Large intestine (tissue), 12 donors: ENCODE measurements at places on chromosomes 16 and 17. TPM values are rescaled to one million over a fixed set of nuclear protein-coding genes. Genes with fewer than 3 reads are reported as not detected.

DNA sequence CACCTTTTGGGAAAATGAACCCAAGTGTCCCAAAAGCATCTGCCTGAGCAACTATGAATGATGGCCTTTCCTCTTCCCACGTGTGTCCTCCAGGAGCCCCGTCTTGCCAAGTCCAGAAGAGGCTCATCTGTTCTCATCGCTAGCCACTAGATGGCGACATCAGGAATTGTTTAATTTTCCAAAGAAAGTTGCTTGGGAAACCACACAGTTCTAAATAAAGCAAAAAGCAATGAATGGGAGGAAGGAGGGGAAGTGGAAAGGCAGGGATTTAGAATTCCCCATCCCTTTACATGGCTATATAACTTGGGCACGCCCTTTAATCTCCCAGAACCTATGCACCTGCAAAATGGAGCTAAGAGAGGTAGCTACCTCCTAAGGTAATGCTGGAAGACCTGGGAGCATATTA, 9.0 kb upstream of the CDH5 start:
- no peak overlapping the region for H3K4me3 ChIP-seq
- no peaks in the 10 kb centered on the region for H3K36me3 ChIP-seq
- peaks cover 15% of the 10 kb centered on the region for H3K27me3 ChIP-seq
- peak; percentile 60 for DNase-seq
- H3K4me1 ChIP-seq = no peaks in the 10 kb centered on the region

CLEC10A gene
- polyA plus RNA-seq = 9.7 TPM

GRCh38 chr16:86261379-86261778, 248.9 kb upstream of the FOXF1 start:
- H3K36me3 ChIP-seq = no peaks in the 10 kb centered on the region
- H3K27ac ChIP-seq = no peak overlapping the region
- no peak overlapping the region for H3K4me3 ChIP-seq
- no peak for DNase-seq
- no peaks in the 10 kb centered on the region for H3K27me3 ChIP-seq

DNA sequence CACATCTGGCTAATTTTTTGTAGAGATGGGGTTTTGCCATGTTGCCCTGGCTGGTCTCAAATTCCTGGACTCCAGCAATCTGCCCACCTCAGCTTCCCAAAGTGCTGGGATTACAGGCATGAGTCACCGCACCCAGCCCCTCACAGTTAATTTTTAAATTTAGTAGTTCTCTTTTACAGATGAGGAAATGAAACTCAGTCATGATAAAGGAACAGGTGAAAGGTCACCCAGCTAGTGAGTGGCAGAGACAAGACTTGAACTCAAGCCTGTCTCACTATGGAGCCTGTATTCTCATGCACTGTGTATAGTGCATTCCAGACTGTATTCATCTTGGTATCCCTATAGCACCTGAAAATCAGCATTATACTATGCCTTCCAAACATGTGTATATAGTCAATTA, 77.1 kb upstream of the WSB1 start:
- no peaks in the 10 kb centered on the region for H3K27me3 ChIP-seq
- H3K4me1 ChIP-seq = no peaks in the 10 kb centered on the region
- no peak for DNase-seq
- no peaks in the 10 kb centered on the region for H3K36me3 ChIP-seq
- no peak overlapping the region for H3K27ac ChIP-seq

ASPA gene
- 0.96 TPM for polyA plus RNA-seq

- no peaks in the 10 kb centered on the region for H3K4me1 ChIP-seq
- H3K4me3 ChIP-seq = no peak overlapping the region
- no peak overlapping the region for H3K27ac ChIP-seq
- DNase-seq = no peak
- no peaks in the 10 kb centered on the region for H3K36me3 ChIP-seq
- peaks cover 16% of the 10 kb centered on the region for H3K27me3 ChIP-seq
Observed at GRCh38 chr17:66945147-66945835, 19.2 kb upstream of the CACNG4 start.

GRCh38 chr17:80408872-80409271, 6.1 kb upstream of the ENDOV start:
- peak overlapping the region; percentile 16 for H3K4me3 ChIP-seq
- H3K27me3 ChIP-seq = no peaks in the 10 kb centered on the region
- H3K36me3 ChIP-seq = no peaks in the 10 kb centered on the region
- DNase-seq = peak; percentile 71

MYH13 gene
- polyA plus RNA-seq = 0.04 TPM

- no peak for DNase-seq
- H3K4me1 ChIP-seq = no peaks in the 10 kb centered on the region
- no peak overlapping the region for H3K27ac ChIP-seq
Observed at GRCh38 chr16:4487955-4488498, 11.8 kb downstream of the HMOX2 start.

GRCh38 chr17:1676401-1676800, 8.3 kb downstream of the PRPF8 start:
- H3K4me3 ChIP-seq = no peak overlapping the region
- H3K27ac ChIP-seq = no peak overlapping the region
- DNase-seq = no peak
- no peaks in the 10 kb centered on the region for H3K4me1 ChIP-seq

DNA sequence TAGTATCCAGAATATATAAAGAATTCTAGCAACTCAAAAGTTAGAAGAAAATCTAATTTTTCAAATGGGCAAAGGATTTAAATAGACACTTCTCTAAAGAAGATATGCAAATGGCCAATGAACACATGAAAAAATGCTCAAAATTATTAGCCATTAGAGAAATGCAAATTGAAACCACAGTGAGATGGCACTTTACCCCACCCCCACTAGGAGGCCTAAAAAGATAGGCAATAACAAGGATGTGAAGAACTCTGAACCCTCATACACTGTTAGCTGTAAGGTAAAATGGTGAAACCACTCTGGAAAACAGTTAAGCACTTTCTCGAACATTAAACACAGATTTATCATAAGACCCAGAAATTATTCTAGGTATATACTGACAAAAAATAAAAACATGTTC, 71.4 kb upstream of the IRX6 start:
- no peak overlapping the region for H3K4me3 ChIP-seq
- peaks cover 4% of the 10 kb centered on the region for H3K27me3 ChIP-seq
- DNase-seq = no peak
- no peak overlapping the region for H3K27ac ChIP-seq

OSGIN1 gene
- polyA plus RNA-seq = 8.4 TPM

DNA sequence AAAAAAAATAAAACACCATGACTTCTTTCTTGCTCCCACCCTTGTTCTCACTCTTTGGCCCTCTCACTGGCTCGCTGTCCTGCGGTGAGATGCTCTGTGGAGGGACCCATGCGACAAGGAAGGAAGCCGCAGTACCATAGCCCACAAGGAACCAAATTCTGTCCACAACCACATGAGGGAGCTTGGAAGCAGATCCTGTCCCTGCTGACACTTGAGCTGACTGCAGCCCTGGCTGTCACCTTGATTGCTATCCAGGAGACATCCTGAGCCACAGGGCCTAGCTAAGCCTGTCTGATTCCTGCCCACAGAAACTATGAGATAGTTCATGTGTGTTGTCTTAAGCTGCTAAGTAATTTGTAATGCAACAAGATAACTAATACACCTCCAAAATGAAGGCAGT, 4.8 kb upstream of the MT2A start:
- peaks cover 12% of the 10 kb centered on the region for H3K27me3 ChIP-seq
- no peak overlapping the region for H3K27ac ChIP-seq
- H3K36me3 ChIP-seq = no peaks in the 10 kb centered on the region
- peak; percentile 52 for DNase-seq
- H3K4me1 ChIP-seq = peaks cover 14% of the 10 kb centered on the region

TP53TG3C gene
- polyA plus RNA-seq = not detected

DNA sequence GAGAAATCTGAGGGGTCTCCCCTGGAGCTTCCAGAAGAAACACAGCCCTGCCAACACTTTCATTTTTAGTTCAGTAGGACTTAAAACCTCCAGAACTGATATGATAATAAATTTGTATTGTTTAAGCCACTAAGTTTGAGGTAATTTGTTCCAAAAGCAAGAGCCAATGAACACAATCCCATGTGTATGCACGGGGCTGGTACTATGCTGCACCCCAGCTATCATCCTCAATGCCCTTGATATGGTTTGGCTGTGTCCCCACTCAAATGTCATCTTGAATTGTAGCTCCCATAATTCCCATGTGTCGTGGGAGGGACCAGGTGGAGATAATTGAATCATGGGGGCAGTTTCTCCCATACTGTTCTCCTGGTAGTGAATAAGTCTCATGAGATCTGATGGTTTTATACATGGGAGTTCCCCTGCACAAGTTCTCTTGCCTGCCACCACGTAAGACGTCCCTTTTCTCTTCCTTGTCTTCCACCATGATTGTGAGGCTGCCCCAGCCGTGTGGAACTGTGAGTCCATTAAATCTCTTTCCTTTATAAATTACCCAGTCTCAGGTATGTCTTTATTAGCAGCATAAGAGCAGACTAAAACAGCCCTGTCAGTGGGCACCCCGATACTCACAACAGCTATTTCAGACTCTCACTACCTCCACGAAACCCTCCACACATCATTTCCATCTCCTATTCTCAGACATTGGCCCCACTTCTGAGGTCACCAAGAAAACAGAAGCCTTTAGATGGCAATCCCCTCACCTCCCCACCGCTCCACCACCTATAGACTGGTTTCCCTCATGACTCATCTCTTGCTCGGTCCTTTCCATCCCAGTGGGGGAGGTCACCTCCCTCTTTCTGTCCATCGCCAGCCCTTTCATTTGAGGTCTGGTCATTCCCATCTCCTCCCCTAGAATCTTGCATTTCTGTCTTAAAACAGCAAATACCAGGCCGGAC, 8.9 kb upstream of the CACNG1 start:
- no peak overlapping the region for H3K4me3 ChIP-seq
- no peak overlapping the region for H3K27ac ChIP-seq
- H3K27me3 ChIP-seq = no peaks in the 10 kb centered on the region
- no peak for DNase-seq
- no peaks in the 10 kb centered on the region for H3K4me1 ChIP-seq

DNA sequence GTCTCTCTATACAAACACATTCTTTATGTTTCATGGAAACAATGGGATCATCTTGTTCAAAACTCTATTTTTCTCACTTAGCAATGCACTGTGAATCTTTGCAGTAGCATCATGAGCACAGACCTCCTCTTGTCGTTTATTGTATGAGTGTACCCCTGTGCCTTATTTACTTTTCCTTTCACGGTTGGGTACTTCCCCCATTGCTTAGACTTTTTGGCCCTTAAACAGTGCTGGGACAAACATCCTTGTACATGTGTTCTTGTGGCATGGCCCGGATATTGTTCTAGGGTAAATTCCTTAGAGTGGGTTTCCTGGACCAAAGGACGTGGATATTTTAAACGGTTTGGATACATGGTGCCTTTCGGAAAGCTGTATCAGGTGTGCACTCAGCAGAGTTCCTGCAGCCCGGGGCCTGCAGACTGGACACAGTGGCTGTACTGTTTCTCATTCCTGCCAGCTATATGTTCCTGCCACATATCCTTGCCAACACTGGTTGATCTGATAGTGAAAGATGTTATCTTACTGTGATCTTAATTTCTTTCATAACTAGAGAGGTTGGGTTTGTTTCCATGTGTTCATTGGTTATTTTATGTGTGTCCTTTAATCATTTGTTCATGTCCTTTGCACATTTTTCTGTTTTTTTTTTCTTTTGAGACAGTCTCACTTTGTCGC, 111.1 kb downstream of the OR1D5 start:
- H3K36me3 ChIP-seq = peaks cover 3% of the 10 kb centered on the region
- no peak overlapping the region for H3K4me3 ChIP-seq
- H3K4me1 ChIP-seq = no peaks in the 10 kb centered on the region
- no peak for DNase-seq

- no peak for DNase-seq
- H3K4me1 ChIP-seq = peaks cover 3% of the 10 kb centered on the region
- H3K27me3 ChIP-seq = no peaks in the 10 kb centered on the region
- no peaks in the 10 kb centered on the region for H3K36me3 ChIP-seq
- no peak overlapping the region for H3K27ac ChIP-seq
Observed at GRCh38 chr17:63041722-63042121, 75.7 kb downstream of the TANC2 start.

DNA sequence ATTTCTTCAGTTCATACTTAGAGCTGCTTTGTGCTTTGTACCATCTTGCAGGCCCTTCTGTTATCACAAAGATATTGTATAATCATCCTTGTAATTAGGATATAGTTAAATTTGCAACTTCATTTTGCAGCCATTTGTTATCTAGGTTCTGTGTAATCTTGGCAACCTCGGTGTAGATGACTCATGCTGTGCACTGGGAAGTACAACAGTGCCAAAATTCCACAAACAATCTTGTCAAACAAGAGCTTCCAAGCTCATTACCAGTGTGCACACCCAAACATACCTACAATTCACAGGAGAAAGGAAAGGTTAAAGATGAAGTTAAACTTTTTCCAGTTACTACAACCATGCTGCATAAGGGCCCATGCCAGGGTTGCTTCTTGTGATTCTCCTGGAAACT, 1231.8 kb downstream of the CDH11 start:
- no peaks in the 10 kb centered on the region for H3K36me3 ChIP-seq
- H3K4me1 ChIP-seq = no peaks in the 10 kb centered on the region
- DNase-seq = no peak
- no peak overlapping the region for H3K4me3 ChIP-seq
- H3K27me3 ChIP-seq = no peaks in the 10 kb centered on the region

- H3K36me3 ChIP-seq = peaks cover 47% of the 10 kb centered on the region
- no peak overlapping the region for H3K27ac ChIP-seq
- H3K4me1 ChIP-seq = peaks cover 28% of the 10 kb centered on the region
- H3K27me3 ChIP-seq = no peaks in the 10 kb centered on the region
- no peak for DNase-seq
Observed at GRCh38 chr17:4006745-4007211, 42.5 kb upstream of the ATP2A3 start.

ZNF423 gene
- 6.7 TPM for polyA plus RNA-seq

CCL8 gene
- 0.39 TPM for polyA plus RNA-seq

GRCh38 chr17:79028496-79029326, 4.7 kb downstream of the C1QTNF1 start:
- H3K27me3 ChIP-seq = peaks cover 19% of the 10 kb centered on the region
- peaks cover 38% of the 10 kb centered on the region for H3K4me1 ChIP-seq
- no peak overlapping the region for H3K4me3 ChIP-seq
- DNase-seq = no peak

- H3K36me3 ChIP-seq = no peaks in the 10 kb centered on the region
- peaks cover 17% of the 10 kb centered on the region for H3K4me1 ChIP-seq
- H3K27ac ChIP-seq = no peak overlapping the region
- peaks cover 3% of the 10 kb centered on the region for H3K27me3 ChIP-seq
- no peak for DNase-seq
Observed at GRCh38 chr16:85689285-85689949, 663 bp upstream of the GINS2 start.

DNA sequence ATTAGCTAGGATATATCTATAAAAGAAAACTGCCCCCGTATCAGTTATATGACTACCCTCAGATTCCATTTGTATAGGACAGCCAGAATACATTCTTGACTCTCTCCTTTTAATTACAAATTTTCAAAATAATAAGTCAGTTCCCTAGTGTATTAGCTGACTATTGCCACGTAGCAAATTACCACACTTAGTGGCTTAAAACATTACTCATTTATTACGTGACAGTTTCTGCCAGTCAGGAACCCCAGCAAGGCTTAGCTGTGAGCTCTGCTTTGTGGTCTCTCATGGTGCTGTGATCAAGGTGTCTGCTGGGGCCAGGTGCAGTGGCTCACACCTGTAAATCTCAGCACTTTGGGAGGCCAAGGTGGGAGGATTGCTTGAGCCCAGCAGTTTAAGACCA, 13.9 kb upstream of the SCNN1B start:
- H3K4me3 ChIP-seq = no peak overlapping the region
- no peaks in the 10 kb centered on the region for H3K27me3 ChIP-seq
- H3K27ac ChIP-seq = no peak overlapping the region
- H3K36me3 ChIP-seq = no peaks in the 10 kb centered on the region
- no peaks in the 10 kb centered on the region for H3K4me1 ChIP-seq
- DNase-seq = no peak
